Hypothalamus (tissue), 51 donors: ENCODE measurements at places on chromosomes 13 and 19.

GRCh38 chr19:803686-804418 lies 6.6 kb downstream of the PTBP1 start:
- DNase-seq: no peak

GRCh38 chr13:35198613-35199200 lies 256.6 kb downstream of the NBEA start:
- DNase-seq: no peak

- no peak for DNase-seq
Observed at GRCh38 chr13:98582947-98583346, 6.0 kb upstream of the STK24 start.

DNA sequence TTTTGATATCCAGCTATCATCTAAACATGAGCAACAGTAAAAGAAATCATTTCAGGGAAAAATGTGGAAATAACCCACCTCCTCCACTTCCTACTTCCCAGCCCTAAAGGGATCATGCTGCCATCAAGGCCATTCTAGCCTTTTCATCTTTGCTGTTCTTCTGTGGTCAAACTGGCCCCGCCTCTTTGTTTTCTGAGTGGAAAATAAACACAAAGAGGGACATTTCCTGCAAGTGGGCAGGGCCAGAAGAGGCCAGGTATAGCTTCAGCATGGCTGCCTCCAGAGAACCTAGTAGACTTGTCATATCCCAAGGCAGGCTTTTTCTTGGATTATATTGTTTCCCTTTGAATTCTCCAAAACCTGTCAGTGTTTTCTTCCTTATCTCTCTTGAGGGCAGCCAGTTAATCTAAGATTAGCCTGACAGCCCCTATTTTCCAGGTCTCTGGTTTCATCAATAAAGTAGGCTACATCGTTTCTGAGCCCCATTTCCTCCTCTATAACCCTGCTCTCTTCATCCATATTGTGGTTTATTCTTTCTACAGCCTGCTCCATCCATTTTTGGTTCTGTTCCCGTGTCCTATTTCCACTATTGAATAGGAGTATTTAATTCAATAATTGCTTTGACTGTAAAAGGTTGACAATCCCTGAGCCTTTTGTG lies 117.6 kb downstream of the GPC6 start:
- no peak for DNase-seq

DNA sequence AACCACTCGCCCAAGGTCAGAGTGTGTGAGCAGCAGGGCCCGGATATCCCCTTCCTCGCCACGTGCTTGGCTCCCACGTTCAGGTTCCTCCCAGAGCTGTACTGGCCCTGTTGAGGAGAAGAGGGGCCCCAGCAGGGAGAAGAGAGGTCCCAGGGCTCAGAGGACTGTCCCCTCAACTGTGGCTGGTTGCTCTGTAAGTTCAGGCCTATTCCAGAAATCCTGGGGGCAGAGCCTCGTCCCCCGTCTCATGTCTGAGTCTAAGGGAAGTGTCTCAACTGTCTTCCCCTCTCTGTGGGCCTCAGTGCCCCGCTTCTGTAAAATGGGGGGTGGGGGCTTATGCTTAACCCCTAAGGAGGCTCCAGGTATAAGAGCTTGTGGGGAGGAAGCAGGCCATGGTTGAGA lies 3.9 kb downstream of the PPP5C start:
- no peak for DNase-seq

DNA sequence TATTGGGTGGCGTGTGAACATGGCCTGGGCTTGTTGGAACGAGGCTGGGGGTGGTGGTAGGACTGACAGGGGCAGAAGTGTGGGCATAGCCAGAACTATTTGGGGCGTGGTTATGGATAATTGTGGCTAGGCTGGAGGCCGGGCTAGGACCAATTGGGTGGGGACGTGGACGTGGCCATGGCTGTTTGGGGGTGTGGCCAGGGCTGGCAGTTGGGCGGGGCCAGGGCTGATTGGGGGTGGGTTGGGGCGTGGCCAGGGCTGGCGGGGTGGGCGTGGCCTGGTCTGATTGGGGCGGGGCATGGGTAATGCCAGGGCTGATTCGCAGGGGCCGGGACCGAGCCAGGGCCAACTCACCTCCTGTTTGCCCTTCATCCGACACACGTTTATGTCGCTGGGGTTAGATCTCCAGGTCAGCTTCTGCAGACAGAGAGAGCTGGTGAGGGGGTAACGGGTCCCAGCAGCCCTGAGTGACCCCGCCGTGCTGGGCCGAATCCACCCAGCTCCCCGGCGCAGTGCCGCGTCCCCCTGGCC lies 2.8 kb downstream of the SEMA6B start:
- DNase-seq: no peak

- DNase-seq: no peak
Observed at GRCh38 chr13:80022146-80022545, 318.8 kb downstream of the SPRY2 start.

DNA sequence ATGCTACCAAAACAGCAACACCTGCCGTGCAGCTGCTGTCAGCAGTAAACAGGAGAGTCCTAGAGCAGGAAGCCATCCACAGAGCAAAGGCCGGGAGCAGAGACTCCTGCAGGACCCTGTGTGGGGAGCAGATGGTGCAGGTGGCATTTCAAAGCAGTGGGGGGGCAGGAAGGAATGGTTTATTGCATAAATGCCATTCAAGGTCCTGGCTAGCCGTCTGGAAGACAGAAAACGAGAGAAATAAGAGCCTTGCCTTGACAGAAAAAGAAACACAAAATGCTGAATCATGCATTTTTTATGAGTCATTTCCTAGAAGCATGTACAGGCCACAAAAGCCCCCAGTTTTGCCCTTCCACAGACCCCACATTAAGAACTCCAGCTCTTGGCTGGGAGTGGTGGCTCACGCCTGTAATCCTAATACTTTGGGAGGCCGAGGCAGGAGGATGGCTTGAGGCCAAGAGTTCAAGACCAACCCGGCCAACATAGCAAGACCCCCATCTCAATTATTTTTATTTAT lies 5.4 kb downstream of the RSPH6A start:
- DNase-seq: no peak
